ENCODE measurements at places on chromosomes 5 and 9.

DNA sequence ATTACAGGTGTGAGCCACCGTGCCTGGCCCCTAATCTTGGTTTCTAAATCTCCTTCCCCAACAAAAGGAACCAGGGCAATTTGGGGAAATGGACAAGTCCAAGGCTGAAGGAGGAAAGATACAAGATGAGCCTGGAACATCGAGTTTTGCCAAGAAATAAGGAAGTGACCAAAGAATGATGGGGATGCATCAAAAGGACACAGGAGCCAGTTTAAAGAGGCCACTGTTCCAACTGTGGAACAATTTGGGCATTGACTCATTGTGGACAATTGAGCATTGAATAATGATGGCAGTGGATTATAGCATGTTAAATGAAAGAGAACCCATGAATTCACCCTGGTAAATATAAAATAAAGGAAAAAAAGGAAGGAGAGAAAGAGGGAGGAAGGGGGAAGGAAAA lies 47.5 kb downstream of the DUSP1 start:
- DNase-seq: no peak

- DNase-seq: no peak
Observed at GRCh38 chr9:88586452-88586851, 51.5 kb downstream of the NXNL2 start.

- no peak for DNase-seq
Observed at GRCh38 chr5:72191404-72191803, 84.1 kb downstream of the MAP1B start.

DNA sequence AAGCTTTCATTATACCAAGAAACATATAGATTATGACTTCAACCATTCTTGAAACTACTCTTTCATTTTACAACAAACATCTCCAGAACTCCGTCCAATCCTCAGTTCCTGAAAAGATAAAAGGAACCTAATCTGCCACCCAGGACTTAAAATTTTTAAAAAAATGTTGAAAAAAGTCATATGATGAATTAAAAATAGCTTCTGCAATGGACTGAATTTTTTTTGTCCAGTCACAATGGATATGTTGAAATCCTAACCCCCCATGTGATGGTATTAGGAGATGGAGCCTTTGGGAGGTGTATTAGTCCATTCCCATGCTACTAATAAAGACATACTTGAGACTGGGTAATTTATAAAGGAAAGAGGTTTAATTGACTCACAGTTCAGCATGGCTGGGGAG lies 2.7 kb upstream of the ALDH1A1 start:
- no peak for DNase-seq

- no peak for DNase-seq
Observed at GRCh38 chr5:139037732-139038131, 160.4 kb downstream of the SIL1 start.

DNA sequence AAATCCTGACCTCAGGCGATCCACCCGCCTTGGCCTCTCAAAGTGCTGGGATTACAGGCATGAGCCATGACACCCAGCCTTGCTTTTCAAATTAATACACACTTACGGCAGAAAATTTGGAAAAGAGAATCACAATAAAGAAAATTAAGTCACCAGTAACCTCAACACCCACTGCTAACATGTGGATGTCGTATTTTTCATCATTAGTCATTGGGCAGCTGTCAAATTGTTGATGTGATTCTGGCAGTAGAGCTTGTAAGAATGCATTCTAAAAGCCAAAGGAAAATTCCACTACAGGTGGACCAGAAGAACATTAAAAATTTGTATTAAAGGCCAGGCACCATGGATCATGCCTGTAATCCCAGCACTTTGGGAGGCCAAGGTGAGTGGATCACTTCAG lies 237.3 kb upstream of the TUT7 start:
- DNase-seq: no peak

GRCh38 chr5:891117-891836 lies 1.3 kb downstream of the BRD9 start:
- no peak for DNase-seq

GRCh38 chr5:159163701-159164046 lies 45.7 kb downstream of the RNF145 start:
- DNase-seq: no peak

DNA sequence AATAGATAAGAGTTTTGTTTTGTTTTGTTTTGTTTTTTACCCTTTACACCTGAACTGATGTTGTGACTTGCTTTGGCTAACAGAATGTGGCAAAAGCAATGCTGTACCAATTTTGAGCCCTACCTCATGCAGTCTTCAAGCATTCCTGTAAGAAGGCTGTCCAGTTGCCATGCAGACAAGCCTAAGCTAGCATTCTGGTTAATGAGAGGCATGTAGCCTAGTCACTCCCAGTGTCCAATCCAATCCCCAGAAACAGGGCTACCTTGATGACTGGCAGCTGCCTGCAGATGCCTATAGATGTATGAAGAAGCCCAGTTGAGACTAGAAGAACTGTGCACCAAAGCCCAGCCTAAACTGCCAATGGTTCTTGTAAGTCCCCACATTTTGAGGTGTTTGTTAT lies 9.4 kb upstream of the EFNA5 start:
- DNase-seq: no peak

DNA sequence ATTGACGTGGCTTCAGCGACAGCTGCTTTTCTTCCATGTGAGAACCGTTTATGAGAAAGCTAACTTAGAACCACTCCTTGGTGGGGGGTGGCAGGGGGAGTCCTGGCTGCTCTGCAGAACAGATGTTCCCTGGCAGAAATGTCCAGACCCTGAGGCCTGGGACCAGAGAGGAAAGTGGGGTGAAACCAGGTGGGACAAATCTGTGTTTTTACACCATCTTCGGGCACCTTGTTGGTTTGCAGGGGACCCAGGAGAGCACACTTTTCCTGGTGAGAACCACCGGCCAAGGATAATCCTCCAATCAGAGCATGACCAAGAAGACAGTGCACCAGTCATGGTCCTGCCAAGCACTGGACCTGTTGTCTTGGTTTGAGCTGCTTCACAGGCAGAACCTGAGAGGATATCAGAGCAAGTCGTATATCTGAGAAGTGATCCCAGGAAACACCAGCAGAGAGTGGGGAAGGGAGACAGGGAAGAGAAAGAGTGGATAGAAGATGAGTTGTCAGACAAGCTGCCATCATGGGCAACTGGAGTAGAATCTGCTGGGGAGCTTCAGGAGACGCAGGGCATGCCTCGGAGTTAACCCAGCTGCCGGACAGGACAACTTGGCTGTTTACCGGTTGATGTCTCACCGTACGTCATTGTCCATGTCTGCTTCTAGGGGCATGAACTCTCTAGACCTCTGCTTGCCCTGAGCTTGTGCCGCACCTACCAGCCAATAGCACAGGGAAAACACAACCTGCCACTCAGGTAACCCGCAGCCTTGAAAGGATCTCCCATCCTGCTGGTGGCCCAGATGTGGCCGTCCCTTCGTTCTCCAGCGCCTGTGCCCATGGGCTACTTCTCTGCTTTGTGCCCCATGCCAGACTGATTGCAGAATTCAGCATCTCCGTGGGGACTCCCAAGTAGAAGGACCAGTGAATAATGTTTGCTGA lies 178.4 kb upstream of the MVB12B start:
- DNase-seq: no peak

- no peak for DNase-seq
Observed at GRCh38 chr5:6873359-6873758, 160.1 kb downstream of the TENT4A start.

DNA sequence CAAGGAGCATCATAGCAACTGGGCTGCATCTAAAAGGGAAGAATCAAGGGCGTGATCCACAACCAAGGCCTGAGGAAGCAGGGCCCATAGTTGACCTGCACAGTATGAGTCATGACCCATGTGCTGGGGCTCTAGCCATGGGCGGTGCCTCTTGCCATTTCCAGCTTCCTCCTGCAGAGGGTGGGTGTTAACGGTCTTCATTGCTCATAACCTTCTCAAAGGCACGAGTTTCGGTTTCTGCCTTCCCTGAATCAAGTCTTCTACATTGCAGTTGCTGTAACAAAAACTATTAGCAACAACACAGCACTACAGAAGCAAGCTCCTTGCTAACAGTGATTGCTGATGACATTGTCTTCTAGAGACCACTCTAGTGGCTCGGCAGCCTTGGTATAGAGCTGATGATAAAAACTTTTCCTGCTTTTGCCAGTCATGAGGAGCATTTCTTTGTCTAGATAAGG lies 66.9 kb downstream of the CTSL start:
- peak; percentile 23 for DNase-seq

GRCh38 chr5:143644727-143645126 lies 167.2 kb upstream of the HMHB1 start:
- DNase-seq: no peak

- no peak for DNase-seq
Observed at GRCh38 chr5:116303340-116303739, 218.5 kb downstream of the COMMD10 start.

DNA sequence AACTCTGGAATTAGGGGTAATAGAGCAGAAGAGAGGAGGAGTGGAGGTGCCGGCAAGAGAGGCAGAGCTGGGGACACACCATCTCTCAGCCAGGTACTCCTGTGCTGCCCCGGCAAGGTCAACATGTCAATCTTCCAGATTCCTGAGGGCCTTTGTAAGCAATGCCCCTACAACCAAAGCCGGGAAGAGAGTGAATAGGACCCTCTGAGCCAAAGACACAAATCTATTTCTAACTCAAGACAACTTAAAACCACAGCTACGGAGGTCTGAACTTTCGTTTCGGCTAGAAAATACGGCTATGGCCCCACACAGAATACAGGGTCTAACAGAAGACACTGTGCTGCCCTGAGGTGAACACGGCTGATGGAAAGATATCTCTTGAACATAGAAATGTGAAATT lies 66.6 kb downstream of the SERINC5 start:
- DNase-seq: no peak

GRCh38 chr9:100856238-100856637 lies 172.3 kb upstream of the PLPPR1 start:
- DNase-seq: no peak

DNA sequence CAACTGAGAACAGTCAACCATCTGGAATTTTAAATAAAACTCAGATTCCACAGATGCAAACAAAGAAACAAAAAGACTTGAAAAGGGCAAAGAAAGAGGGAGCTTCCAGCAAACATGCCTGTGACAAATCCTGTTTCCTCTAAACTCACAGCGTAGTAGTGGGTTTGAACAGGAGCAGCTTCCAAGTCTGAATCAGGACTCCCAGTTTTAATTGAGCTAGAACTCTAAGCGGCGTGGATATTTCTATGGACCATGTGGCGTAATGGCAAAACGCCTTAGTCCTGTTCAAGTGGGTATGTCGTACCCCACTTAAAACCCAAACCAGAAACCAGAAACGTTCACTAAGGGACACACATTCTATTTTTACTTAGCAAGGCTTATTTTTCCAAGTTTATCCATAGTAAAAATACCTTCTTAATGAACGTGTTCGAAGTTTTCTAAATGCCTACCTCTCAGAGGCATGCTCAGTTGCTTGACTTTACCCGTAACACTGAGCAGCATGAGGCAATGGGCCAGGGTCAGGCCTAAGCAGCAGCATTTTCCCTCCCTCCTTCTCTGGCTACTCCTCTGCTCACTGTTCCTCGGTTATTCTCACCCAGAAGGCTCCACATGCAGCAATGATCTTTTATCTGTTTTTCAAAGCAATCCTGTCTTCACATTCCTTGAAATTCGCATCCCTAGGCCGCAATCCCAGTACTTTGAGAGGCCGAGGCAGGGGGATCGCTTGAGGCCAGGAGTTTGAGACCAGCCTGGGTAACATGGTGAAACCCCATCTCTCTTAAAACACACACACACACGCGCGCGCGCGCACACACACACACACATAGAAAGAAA lies 77.9 kb downstream of the FNBP1 start:
- DNase-seq: no peak

GRCh38 chr9:1916095-1916494 lies 99.1 kb upstream of the SMARCA2 start:
- DNase-seq: no peak

DNA sequence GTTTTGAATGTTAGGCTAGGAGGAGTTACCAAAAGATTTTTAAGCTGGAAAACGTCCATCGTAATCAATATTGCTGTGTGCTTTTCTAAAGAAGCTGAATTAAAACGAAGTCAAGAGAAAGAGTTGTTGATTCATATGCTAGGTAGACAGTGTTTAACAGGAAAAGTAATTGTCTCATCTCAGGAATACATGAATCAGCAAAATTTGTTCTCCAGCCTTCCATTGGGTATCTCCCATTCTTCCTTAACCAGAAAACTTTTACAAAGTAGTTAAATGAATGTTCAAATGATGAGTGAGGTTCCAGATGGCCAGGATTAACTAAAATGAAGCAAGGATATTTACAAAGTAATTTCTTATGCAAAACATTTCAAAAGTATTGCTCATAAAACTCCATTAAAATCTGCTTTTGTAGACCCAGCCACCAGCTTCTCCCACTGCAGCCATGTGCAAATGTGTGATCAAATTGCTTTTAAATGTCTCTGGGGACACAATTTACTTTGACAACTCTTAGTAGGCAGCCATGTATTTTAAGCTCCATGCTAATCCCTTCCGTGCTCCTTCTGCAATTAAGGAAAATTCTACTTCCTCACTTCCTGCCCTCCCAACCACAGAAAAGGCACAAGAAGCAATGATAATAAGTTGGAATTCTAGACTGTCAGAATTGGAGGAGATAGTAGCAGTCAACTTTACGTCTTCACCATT lies 121.2 kb downstream of the HTR4 start:
- DNase-seq: no peak

- no peak for DNase-seq
Observed at GRCh38 chr9:108182950-108183381, 672.8 kb downstream of the ACTL7B start.

- DNase-seq: no peak
Observed at GRCh38 chr5:115561176-115561575, 16.6 kb upstream of the FEM1C start.

- no peak for DNase-seq
Observed at GRCh38 chr9:109313351-109313750, 7.5 kb downstream of the EPB41L4B start.

GRCh38 chr9:87213948-87214347 lies 266.6 kb upstream of the GAS1 start:
- DNase-seq: no peak

GRCh38 chr5:50814556-50814955 lies 148.1 kb downstream of the PARP8 start:
- DNase-seq: no peak

- no peak for DNase-seq
Observed at GRCh38 chr5:2735996-2736395, 15.5 kb downstream of the IRX2 start.

DNA sequence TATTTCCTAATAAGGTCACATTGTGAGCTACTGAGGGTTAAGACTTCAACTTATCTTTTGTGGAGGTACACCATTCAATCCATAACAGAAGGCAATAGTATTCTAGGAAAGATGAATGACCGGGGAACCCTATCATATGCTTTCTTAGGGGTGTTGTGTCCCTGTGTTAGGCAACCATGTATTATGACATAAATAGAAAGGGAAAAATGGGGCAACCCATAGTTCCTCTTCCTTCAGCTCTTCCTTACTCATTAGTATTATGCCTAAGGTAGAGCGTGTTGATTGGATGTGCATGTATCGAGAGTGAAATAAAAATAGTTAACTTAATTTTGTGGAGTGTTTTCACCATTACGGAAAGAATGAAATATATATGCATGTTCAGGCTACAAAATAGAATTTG lies 6.0 kb upstream of the CCNJL start:
- DNase-seq: no peak

- DNase-seq: no peak
Observed at GRCh38 chr5:52709167-52709925, 78.4 kb upstream of the ITGA1 start.

- DNase-seq: no peak
Observed at GRCh38 chr5:173202266-173202875, 32.6 kb downstream of the NKX2-5 start.

GRCh38 chr9:115016344-115016743 lies 86.0 kb upstream of the TNFSF8 start:
- DNase-seq: no peak

- no peak for DNase-seq
Observed at GRCh38 chr5:95261437-95262175, 23.3 kb downstream of the MCTP1 start.

- DNase-seq: no peak
Observed at GRCh38 chr9:127345566-127345965, 51.4 kb upstream of the SLC2A8 start.

All from stimulated activated CD4-positive, alpha-beta T cell treated with anti-CD3 and anti-CD28 coated beads, Interleukin-12 subunit alpha, Interleukin-12 subunit beta, amount 100 ng/mL, for 4 hours (primary cell).